ENCODE measurements at places on chromosomes 11 and 22. TPM values are rescaled to one million over a fixed set of nuclear protein-coding genes. Genes with fewer than 3 reads are reported as not detected.

DNA sequence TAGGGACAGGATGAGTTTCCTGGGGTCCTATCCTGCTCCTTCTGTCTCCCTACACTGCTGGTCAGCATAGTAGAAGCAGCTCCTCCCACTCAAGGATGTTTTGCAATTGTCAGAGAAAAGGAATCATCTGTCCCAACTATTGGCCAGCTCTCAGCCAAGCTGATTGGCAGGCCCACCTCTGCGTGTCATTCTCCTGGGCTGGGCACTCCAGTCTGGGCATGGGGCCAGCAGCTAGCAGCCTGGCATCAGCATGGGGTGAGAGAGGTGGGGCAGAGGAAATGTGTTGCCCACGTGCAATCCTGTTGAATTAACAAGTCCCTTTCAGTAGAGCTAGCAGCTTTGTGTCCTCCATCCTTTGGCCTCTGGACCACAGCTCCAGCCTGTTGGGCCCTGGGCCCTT, 14.1 kb downstream of the ANKK1 start:
- no peak for DNase-seq

DNA sequence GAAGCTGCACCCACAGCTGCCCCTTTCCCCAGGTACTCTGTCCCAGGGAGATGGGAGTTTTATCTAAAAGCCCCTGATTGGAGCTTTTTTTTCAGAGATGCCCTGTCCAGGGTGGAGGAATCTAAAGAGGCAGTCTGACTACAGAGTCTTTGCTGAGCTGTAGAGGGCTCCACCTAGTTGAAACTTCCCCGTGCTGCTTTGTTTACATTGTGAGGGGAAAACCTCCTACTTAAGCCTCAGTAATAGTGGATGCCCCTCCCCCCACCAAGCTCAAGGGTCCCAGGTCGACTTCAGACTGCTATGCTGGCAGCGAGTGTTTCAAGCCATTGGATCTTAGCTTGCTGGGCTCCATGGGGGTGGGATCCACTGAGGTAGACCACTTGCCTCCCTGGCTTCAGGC, 470.1 kb upstream of the LARGE1 start:
- DNase-seq = no peak

DNA sequence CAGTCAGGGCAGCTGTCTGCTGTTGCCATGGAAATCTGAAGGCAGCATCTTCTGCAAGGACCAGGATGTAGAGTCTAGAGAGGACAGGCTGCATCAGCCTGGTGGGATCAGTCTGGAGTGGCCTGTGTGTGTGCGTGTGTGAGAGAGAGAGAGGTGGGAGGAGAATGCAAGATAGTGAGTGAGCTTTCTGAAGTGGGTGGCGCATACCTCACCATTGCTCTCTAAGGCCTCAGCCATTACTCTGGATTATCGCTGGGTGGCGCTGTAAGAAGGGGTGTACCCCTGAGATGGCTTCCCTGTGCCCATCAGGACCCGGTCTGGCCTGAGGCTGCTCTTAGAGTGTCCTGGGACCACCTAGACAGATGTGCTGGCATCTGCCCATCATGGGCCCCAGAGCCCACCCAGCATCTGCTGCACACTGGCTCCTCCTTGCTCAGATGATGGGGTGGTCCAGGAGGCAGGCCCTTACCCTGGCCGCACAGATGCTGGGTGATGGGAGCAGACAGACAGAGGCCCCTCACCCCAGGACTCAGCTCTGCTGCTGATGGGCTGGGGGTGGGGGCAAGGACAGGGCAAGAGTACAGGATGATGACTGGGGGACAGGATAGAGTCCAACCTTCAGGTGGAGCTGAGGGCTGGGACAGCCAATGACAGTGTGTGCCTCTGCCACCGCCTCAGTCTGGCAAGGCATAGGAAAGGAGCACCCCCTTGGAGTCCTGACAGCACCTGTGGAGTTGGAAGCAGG, 25.7 kb upstream of the TUB start:
- DNase-seq = no peak

- DNase-seq = no peak
Measured at GRCh38 chr22:39995393-39996252, 869 bp downstream of the FAM83F start.

- no peak for DNase-seq
Measured at GRCh38 chr11:47348859-47349258, 3.6 kb downstream of the MYBPC3 start.

DNA sequence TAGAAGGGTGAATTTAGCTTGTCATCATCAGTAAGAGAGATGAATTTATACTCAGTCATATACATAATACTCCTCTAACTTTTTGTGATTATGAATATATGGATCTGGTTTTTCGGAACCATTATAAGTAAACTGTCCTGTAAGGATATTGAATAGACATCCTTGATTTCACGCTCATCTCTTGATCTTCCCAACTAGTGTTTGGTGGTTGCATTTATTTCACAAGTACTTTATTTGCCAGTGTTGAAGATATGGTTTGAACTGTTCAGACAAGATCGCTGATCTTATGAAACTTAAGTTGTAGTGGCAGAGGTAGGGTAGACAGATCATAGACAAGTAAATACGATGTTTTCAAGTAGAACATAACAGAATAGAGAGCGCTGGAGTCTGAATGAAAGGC, 3.0 kb downstream of the FBXO7 start:
- DNase-seq = no peak

GRCh38 chr11:73269459-73270015, 2.6 kb upstream of the P2RY6 start:
- no peak for DNase-seq

GRCh38 chr22:45131749-45132148, 32.0 kb upstream of the NUP50 start:
- DNase-seq = no peak

DNA sequence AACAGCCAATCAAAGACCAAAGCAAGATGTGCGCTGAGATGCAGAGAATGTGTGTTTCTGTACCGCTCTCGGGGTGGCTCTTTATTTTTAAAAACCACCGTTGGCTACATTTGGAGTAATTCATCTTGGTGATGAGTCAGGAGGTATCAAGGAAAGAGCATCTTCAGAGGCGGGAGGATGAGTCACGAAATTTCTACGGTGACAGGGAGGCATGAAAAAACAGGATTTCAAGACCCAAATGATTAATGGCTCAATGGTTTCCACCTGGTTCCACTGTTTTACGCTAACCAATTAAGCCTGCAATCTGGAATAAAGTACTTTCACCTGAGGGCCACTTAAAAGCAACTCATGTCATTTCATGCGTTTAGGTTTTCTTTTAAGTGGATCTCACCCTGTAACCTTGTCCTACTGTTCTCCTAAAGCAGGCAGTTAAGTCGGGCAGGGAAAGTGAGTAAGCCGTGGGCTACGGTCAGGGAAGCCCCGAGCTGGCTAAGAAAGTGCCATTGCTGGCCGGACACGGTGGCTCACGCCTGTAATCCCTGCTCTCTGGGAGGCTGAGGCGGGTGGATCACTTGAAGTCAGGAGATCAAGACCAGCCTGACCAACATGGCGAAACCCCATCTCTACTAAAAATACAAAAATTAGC, 74.6 kb downstream of the CELSR1 start:
- no peak for DNase-seq

- no peak for DNase-seq
Measured at GRCh38 chr11:126408901-126409619, 53.6 kb downstream of the ST3GAL4 start.

DNA sequence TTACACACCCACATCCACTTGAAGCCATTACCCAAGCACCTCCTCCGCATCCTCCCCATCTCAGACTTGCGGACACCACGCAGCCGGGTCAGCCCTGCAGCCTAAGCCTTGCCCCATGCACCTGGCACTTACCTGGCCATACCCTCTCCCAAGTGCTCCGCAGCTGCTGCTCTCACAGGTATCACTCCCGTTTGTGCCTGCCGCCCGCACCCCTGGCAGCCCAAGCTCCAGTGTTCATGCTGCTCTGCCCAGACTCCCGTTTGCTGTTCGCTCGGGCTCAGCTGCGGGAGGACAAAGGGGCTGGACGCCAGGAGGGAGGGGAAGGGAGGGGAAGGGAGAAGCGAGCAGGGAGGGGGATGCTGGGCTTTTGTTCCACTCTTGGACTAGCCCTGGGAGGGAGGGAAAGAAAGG, at the start of gene KLHL35:
TSS of gene KLHL35 (minus strand) at position 293 of the 411 bp plus-strand sequence. CDS start 2,574 bp downstream, outside the sequence.
- no peak for DNase-seq

- DNase-seq = no peak
Measured at GRCh38 chr22:34038801-34039555, 118.7 kb upstream of the LARGE1 start.

GRCh38 chr11:46210133-46210636, 67.3 kb upstream of the CREB3L1 start:
- DNase-seq = no peak

DNA sequence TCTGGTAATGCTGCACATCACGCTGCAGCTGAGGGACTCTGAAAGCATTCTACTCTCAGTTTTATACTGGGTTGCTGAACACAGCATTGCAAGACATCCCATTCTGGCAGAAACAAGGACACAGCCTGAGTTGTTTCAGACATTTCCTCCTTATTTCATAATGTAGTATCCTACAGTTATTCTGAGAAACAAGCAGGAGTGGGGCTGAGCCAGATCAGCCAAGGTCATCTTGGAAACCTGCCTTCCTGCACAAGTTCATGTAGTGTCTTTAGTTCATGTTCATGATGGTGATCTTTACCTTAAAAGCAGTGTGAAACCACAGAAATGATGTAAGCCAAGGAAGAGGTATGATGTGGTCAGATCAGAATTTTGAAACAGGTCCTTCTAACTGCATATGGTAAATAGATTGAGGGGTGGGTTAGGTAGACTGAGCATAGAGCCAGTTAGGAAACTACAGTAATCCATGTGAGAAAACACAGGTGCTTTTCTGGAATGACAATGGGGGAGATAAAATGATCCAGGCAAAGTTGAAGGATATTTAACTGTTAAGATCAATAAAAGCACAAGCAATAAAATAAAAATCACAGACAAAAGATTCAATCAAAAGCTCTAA, 1686.8 kb downstream of the LRRC4C start:
- DNase-seq = no peak

DNA sequence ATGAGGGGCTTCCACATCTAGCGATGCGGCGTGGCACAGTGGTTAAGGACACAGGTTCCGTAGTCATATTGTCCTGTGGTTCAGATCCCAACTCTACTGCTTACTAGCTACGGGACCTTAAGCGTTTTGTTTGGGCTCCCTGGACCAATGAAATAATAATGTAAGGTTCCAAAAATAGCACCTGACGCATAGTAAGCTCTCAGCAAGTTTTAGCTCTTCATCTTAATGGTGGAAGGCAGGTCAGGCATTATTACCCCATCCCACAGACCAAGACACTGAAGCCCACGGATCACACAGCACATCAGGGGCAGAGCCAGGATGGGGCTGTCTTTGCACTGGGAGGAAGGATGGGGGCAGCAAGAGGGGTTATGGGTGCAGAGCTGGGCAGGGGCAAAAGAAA, 13.0 kb downstream of the DNAJB13 start:
- no peak for DNase-seq

- DNase-seq = no peak
Measured at GRCh38 chr11:59285716-59286260, 72.9 kb upstream of the OR5AN1 start.

DNA sequence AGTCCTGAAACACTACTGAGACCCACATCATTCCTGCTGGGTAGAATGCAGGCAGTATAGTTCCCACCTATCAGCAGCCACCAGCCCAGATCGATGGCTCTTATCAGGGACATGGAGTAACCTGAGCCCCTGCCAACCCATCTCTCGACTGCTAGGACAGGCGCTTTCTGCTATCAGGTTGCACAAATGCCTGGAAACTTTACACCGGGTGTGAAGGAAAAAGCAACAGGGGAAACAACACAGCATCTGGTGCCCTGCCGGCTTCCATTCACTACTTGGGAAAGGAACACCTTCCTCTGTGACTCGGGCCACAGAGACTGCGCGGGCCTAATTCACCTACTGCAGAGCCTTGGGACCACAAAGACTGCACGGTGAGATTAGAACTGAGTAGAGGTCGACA, 18.5 kb downstream of the RBFOX2 start:
- no peak for DNase-seq

DNA sequence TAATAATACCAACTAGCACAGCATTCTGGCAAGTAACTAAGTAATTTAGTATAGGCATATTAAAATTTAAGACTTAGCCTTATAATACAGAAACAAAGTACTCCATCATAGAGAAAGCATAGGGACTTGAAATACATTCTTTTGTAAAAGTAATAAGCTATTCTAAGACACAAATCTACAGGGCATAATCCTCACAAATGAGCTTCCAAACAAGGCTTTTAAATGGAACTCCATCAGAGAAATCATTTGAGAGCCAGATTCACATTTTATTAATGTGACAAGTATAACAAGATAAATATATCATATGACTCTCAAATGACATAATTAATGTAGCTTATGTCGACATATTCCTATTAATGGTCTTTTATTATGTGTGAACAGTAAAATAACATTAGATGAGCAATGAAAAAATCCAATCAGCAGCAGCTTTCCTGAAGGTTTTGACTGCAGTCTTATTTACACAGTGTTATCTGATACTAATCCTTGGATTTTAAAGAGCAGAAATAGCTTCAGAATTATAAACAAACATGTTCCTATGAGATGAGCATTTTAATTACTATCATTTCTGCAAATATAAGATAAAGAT, 241.4 kb downstream of the TTC28 start:
- no peak for DNase-seq

GRCh38 chr22:29306835-29307595, 565 bp downstream of the GAS2L1 start:
- no peak for DNase-seq

GRCh38 chr11:66886671-66887221, 29.9 kb downstream of the LRFN4 start:
- no peak for DNase-seq

Gene CLDN5
- total RNA-seq = not detected

Gene TRIM51
- total RNA-seq = 0.32 TPM

Gene OR4C13
- not detected for total RNA-seq

Gene TMEM179B
- 72.3 TPM for total RNA-seq

Gene THAP7
- 65.4 TPM for total RNA-seq

Gene CCDC88B
- 182 TPM for total RNA-seq
